ENCODE measurements at places on chromosomes 7 and 10. TPM values are rescaled to one million over a fixed set of nuclear protein-coding genes. Genes with fewer than 3 reads are reported as not detected.

The PAXIP1 gene
- 20.5 TPM for total RNA-seq

The SLC13A1 gene
- not detected for total RNA-seq

The EBF3 gene
- 185 TPM for total RNA-seq

The NUP205 gene
- total RNA-seq: 52.3 TPM

The SPDYE9 gene
- not detected for total RNA-seq

The AKR1C2 gene
- 12.5 TPM for total RNA-seq

The CPN1 gene
- not detected for total RNA-seq

The AKR1C8 gene
- 0.45 TPM for total RNA-seq

The SLC16A9 gene
- 19.9 TPM for total RNA-seq

The ADO gene
- 32.3 TPM for total RNA-seq

The ZNF488 gene
- 2.9 TPM for total RNA-seq

The PTPN20 gene
- total RNA-seq: 16.4 TPM

The STEAP1 gene
- total RNA-seq: 2.2 TPM

The ZP3 gene
- 0.45 TPM for total RNA-seq

The DCLRE1A gene
- total RNA-seq: 12.7 TPM

The HMX2 gene
- total RNA-seq: not detected

The DMBT1 gene
- total RNA-seq: 0.36 TPM

The ZEB1 gene
- 127 TPM for total RNA-seq

The CDC123 gene
- total RNA-seq: 69.6 TPM

The NSUN5 gene
- 12.3 TPM for total RNA-seq

The CASP2 gene
- total RNA-seq: 23.5 TPM

The NKX6-2 gene
- total RNA-seq: not detected

The PURB gene
- total RNA-seq: 38.2 TPM

The OPALIN gene
- not detected for total RNA-seq

The ATRNL1 gene
- 419 TPM for total RNA-seq

The EPO gene
- not detected for total RNA-seq

The HOXA1 gene
- not detected for total RNA-seq

The DYDC2 gene
- total RNA-seq: 1.2 TPM

The H2BK1 gene
- not detected for total RNA-seq

The TAS2R38 gene
- not detected for total RNA-seq

The FKBP9 gene
- 30.4 TPM for total RNA-seq

The GHITM gene
- 79.2 TPM for total RNA-seq

The FLNC gene
- total RNA-seq: 43.4 TPM

The HMX3 gene
- not detected for total RNA-seq

The RAMP3 gene
- total RNA-seq: 1.4 TPM

The NOS3 gene
- 1.5 TPM for total RNA-seq

The GLI3 gene
- total RNA-seq: 11.6 TPM

The NET1 gene
- total RNA-seq: 34.7 TPM

The LRRC18 gene
- not detected for total RNA-seq

The LRGUK gene
- total RNA-seq: 5.9 TPM

The ABCC2 gene
- 0.73 TPM for total RNA-seq

The GALNT17 gene
- total RNA-seq: 41.3 TPM

The PNLIPRP2 gene
- not detected for total RNA-seq

The TRA2A gene
- 71.3 TPM for total RNA-seq

The CFAP46 gene
- 5.2 TPM for total RNA-seq

The LRIT1 gene
- not detected for total RNA-seq

The SORCS3 gene
- total RNA-seq: 14.8 TPM

The TMEM229A gene
- 2.4 TPM for total RNA-seq

The PUS7 gene
- total RNA-seq: 12.2 TPM

The OR2A5 gene
- total RNA-seq: not detected
